Upper lobe of right lung (tissue), 1 donor: ENCODE measurements at places on chromosomes 16 and 17. TPM values are rescaled to one million over a fixed set of nuclear protein-coding genes. Genes with fewer than 3 reads are reported as not detected.

SDK2 gene
- 2.3 TPM for total RNA-seq

GRCh38 chr17:3959295-3959899 lies 4.8 kb downstream of the ATP2A3 start:
- DNase-seq = no peak

CYLD gene
- total RNA-seq = 48.3 TPM

- DNase-seq = no peak
These were observed 1.0 kb downstream of the GABARAP start for GRCh38 chr17:7241090-7241733.

DNA sequence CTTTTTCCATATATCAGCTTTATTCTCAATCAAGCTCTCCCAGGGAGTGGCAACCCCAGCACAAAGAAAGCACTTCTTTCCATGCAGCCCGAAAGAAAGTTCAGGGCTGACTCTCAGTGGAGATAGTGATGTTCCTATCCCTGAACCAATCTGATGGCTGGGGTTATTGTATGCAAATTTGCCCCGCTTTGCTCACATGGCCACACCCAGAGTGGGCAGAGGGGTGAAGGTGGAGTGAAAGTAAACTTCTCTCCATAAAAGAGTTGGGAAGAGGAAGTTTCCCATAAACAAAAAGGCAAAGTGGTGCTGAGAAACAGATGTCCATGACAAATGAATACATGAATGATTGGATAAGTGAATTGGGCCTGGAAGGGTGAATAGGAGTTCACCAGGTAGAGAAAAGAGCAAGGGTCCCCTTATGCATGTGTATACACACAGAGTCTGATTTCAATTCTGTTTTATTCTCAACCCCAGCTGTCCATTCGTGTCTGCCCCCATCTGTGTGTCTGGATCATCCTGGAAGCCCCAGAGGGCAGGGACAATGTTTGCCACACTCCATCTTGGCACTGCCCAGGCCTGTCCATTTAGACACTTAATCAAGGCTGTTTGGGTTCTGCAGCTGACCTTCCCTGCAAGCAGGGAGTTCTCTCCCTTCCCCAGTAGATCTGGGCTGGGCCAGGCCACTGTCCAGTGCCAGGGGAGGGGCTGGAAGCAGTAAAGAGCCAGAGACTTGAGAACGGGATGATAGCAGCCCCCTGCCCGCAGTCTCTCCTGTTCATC lies 14.1 kb upstream of the NGFR start:
- no peak for DNase-seq

DNA sequence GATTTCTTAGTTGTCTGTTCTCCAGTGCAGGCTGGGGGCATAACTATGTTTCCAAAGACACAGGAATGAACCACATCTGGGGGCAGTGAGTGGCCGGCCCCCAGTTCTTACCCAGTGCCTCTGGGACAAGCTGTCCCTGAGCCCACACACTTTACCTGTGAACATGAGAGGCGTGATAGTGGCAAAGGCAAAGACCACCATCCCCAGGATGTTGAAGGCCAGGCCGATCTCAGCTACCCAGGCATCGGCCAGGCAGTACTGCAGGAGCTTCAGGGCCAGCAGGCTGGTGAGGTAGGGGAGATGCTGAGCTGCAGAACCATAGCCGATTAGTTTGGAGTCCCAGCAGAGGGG lies 1.6 kb downstream of the SLC46A1 start:
- DNase-seq = peak; percentile 44

GRCh38 chr17:3575511-3575910 lies 17.9 kb upstream of the TRPV3 start:
- no peak for DNase-seq

NPTX1 gene
- 1.3 TPM for total RNA-seq

DNA sequence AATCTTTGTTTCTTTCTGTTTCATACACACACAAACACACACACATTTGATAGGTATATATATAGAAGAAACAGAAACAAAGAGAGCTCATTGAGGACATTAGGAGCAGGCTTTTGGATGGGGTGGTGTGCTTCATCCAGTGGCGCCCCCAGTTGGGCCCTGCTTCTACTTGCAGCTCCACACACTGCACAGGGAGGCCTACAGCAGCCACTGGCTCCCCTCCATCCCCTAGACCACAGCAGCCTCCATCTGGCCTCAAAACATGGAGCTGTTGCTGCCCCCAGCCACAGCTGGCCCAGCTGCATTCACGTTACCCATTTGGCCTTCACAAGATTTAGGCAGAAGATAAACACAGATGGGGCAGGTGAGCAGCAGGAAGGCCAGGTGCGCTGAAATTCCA lies 33.1 kb upstream of the NF1 start:
- DNase-seq = no peak

GRCh38 chr17:68560966-68561720 lies 40.0 kb downstream of the FAM20A start:
- no peak for DNase-seq
